ENCODE measurements at places on chromosomes 5 and 9.

GRCh38 chr5:94778732-94779131 lies 160.3 kb downstream of the SLF1 start:
- DNase-seq, result no peak

- no peak for DNase-seq
Observed at GRCh38 chr5:140795259-140795641, 598 bp downstream of the PCDHA2 start.

DNA sequence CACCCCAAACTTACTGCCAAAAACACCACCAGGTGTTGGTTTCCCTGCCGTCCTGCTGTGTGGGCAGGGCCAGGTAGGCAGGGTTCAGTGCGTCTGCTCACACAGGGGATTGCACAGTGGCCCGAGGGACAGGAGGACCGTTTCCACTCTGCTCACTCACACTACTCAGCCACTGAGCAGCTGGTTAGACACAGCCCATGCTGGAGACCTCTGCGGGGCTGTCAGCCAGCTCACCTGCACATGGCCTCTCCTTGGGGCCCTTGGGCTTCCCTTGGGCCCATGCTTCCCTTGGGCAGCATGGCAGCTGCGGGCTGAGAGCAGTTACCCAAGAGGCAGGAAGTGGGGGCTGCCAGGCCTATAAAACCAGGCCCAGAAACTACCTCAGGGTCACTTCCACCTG lies 79.0 kb downstream of the SYK start:
- no peak for DNase-seq

DNA sequence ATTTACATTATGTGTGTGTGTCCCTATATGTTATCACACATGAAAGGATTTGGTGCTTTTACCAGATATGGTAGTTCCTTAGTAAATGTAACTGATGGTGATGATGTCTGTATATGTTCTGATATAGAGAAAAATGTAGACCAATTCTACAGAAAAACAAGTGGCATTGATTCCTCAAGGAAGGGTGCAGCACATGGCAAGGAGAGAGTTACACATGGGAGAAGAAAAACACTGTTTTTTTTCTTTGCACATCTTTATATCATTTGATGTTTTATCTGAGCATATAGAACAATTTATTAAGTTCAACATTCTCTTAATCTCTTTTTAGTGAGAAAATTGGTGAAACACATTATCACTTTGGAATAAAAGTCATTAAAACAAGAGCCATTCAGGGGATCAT lies 535.0 kb upstream of the KLF4 start:
- DNase-seq, result no peak

DNA sequence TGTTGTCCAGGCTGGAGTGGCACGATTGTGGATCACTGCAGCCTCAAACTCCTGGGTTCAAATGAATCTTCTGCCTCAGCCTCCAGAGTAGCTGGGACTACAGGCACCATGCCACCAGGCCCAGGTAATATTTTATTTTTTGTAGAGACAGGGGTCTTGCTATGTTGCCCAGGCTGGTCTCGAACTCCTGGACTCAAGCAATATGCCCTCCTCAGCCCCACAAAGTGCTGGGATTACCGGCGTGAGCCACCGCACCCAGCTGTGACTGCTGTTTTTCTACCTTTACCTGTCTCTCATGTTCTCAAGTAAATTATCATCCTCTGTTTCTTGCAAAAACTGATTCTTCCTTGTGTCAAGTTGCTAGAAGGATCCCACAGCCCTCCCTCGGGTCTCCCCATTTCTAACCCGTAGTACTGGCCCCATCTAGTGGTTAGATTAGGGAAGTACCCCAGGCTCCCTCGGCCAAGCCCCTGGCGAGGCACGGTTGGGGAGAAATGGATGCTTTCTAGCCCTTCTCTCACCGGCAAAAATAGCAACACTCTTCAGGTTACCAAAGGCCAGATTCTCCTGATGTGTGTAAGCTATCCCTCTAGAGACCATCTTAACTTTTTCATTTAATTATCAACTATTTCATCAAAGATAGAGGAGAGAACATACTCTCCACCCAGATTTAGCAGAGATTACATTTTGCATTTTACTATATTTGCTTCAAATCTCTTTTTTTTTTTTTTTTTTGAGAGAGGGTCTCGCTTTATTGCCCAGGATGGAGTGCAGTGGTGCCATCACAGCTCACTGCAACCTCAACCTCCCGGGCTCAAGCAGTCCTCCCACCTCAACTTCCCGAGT lies 19.2 kb upstream of the TOR1B start:
- DNase-seq, result peak; percentile 86

DNA sequence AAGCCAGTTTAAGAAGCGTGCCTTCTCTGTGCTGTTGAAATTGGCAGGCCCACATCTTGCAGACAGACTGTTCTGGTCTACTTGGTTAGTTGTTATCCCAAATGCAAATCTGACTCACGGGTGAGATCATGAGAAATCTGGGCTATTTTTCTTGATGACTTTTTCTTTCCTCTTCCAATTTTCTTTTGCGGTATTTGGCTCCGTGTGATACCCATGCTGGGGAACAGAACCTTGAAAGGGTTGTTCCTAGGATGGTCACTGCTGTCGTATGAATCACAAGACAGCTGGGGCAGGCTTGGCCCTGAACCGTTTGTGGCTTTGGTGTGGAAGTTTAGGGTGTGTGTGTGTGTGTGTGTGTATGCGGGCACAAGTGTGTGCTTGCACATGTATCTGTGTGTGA lies 24.6 kb downstream of the PDZD2 start:
- DNase-seq, result no peak

Data from CD4-positive, alpha-beta T cell treated with Interleukin-17A for 1 hour (primary cell).